Urothelium cell line (cell line): ENCODE measurements at places on chromosomes 7 and 10.
A peak's percentile ranks its signal among the peaks of the same experiment; 100 is the strongest.

DNA sequence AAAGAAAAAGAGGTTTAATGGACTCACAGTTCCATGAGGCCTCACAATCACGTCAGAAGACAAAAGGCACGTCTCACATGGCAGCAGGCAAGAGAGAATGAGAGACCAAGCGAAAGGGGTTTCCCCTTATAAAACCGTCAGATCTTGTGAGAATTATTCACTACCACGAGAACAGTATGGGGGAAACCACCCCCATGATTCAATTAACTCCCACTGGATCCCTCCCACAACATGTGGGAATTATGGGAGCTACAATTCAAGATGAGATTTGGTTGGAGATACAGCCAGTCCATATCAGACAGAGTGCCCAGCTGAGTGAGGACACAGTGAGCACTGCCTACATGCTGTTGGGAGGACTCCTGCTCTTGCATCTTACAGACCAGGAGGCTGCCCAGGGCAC is 148.4 kb downstream of the TEX36 start:
- no peak for DNase-seq

DNA sequence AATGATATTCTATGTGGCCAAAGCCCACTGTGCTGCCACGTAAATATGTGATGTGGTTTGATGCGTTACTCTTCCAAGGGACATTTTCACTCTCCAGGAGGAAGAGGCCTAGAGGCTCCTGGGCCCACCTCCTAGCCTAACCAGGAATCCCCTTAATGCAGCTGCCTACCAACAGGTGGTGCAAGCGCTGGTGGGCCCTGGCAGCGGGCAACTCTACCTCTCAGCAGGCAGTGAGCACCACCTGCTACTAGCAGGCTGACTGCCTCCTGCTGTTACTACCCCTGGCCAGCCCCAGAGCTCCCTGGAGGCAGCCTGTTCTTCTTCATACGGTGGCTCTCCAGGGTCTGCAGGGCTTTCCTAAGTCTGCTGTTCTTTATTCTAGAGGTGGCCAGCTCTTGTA is 62.8 kb downstream of the CDH23 start:
- no peak for DNase-seq

GRCh38 chr10:17219024-17219423 is 9.0 kb upstream of the VIM start:
- DNase-seq = no peak

DNA sequence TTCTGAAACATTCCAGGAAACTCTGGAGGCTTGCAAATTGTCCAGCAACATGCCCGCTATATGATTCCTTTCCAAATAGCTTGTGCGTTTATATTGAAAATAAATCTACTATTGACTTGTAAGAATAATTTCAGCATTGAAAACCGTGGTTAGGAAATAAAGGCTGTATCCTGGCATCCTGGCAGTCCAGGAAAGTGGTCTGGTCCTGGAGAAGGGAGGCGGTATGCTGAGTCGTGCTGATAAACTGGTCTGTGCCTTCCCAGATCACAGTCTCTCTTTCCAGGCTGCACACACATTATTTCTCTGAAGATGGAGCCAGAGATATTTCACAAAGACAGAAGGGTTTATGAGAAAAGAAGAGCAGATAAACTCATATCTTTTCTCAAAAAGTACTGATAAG is 350.1 kb upstream of the COBL start:
- no peak for DNase-seq

DNA sequence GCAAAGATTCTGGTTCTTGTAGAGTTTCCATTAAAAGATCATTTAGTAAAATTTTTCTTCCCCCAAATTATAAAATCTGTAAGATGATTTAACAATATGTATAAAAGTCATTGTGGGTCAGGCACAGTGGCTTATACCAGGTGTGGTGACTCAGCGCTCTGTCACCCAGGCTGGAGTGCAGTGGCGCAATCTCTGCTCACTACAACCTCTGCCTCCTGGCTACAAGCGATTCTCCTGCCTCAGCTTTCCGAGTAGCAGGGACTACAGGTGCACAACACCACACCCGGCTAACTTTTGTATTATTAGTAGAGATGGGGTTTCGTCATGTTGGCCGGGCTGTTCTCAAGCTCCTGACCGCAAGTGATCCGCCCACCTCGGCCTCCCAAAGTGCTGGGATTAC is 68.0 kb downstream of the SEPTIN14 start:
- DNase-seq = no peak

DNA sequence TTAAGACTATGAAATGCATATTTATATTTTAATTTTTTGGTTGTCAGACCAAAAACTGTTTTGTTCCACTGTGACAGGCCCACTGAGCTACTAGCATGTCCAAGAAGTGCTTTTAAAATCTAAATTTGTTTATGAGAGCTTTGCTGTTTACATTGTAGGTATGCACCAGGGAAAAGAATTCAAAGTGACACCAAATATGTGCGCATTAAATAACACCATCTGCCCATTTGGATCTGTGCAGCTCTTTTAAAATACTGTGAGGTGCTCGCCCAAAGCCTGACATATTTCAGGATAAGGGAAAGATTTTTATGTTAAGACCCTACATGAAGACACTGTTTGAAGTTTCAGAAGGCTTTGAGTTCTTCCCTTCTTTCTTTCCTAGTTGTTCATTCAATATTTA is 162.9 kb downstream of the ST7 start:
- no peak for DNase-seq

DNA sequence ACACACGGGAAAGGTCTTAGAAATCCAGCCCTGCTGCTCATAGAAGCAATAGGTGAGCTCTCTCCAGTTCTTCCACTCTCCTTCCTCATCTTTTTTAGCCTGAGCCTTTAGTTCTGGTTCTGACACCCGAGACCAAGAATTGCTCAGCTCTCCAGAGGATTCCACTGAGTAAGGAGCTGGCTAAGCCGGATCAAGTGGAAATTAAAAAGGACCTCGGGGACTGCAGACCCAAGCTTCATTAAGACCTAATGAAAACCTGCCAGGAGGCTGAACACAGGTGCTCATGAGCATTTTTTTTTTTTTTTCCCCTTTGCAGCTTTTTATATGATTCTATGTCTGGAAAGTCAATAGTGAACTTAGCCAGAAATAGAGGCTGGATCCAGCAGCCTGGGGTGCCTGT is 1176.0 kb upstream of the AUTS2 start:
- no peak for DNase-seq

DNA sequence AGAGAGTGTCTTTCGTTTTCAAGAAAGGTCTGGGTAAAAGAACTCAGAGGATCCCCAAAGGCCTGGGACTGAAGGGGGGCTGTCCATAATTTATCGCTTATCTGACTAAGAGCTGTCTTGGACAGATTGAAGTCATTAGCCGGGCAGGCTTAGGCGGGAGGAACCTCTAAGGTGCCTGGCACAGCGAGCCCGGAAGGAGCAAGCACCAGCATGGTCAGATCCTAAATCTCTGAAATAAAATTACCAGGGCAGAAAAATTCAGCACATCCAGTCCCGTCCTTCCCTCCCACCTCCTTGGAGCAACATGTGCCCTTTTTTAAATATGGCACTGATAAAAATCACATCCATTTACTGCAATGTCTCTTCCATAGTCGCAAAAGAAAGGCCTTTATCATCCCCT is 86.8 kb downstream of the FAM204A start:
- no peak for DNase-seq

DNA sequence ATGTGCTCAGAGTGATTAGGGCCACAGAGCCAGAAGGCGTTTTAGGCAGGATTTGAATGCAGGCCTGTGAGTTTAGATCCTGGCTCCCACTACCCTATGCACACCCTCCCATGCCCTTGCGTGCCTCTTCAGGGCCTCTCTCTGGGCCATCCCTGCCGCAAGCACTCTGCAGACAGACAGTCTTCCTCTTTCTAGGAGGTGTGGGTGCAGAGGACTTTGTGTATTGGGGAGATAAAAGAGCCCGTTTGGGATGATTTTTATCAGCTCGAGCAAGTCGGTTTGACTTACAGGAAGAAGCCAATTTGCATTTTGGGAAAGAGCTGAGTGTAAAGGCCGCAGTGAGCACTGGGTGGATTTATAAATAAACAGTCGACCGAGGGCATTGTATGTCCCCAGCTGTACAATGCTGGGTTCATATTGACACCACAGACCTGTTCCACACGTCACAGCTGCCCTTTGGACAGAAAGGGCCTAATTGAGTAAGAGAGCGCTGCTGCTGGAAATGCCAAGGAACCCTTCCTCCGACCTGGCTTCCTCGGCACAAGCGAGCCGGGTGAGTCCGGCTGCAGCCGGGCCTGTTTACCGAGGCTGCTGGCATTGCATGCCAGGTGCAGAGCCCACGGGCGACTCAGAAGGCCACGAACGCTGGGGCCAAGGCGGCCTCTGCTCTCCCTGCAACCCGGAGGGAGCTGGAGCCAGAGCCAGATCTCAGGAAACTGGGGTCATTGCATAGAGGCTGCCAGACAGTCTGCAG is 25.1 kb downstream of the ZMIZ1 start:
- no peak for DNase-seq

- no peak for DNase-seq
These were observed 191.6 kb downstream of the TEX36 start for GRCh38 chr10:125491381-125491780.

- no peak for DNase-seq
These were observed 3.1 kb downstream of the SOSTDC1 start for GRCh38 chr7:16462431-16462889.

GRCh38 chr7:126979722-126980121 is 273.0 kb downstream of the GRM8 start:
- no peak for DNase-seq

DNA sequence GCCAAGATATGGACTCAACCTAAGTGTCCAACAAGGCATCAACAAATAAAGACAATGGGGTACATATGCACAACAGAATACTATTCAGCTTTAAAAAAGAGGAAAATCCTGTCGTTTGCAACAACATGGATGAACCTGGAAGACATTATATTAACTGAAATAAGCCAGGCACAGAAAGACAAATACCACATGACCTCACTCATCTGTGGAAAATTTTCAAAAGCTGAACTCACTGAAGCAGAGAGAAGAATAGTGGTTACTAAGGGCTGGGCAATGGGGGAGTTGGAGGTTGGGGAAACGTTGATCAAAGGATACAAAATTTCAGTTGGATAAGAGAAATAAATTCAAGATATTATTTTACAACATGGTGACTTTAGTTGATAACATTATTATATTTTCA is 221.4 kb upstream of the PITRM1 start:
- DNase-seq = no peak

- DNase-seq = no peak
These were observed 271.4 kb downstream of the POLR1F start for GRCh38 chr7:19437446-19437845.

- DNase-seq = no peak
These were observed 274.1 kb upstream of the COBL start for GRCh38 chr7:51590746-51591145.

DNA sequence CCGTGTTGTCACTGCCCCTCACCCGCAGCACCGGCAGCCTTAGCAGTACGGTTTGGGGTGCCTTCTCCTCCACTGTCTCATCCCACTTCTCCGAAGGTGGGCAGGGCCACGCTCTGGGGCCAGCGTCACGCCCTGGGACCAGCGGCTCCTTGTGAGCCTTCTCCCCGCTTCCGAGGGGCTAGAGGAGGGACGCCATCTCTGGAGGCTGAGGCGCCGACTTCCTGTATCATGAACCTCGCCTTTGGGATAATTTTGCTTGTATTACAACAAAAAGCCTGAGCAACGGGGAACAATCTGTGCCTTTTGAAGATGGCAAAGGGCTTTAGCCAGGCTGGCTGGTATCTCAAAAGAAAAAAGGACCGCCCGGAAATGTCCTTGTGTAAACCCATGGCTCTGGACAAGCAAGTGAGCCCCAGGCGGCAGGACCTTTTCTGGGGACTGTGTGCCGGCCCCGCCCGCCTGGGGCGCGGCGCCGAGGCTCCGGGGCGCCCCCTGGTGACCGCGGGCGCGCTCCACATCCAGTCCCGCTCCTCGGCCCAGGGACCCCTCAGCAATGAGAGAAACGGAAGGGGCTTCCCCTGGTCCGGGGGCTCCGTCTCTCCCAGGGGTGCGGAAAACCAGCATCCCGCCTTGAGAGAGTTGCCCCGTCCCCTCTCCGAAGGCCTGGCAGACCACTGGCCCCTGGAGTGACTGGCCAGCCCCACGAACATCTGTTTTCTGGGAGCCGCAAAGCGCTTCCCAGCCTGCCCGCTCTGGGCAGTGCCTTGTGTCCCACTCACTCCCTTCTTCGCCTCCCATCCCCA is 3.8 kb downstream of the DEPP1 start:
- DNase-seq = peak; percentile 90

GRCh38 chr7:142853739-142854371 is 1.0 kb upstream of the EPHB6 start:
- peak; percentile 73 for DNase-seq

DNA sequence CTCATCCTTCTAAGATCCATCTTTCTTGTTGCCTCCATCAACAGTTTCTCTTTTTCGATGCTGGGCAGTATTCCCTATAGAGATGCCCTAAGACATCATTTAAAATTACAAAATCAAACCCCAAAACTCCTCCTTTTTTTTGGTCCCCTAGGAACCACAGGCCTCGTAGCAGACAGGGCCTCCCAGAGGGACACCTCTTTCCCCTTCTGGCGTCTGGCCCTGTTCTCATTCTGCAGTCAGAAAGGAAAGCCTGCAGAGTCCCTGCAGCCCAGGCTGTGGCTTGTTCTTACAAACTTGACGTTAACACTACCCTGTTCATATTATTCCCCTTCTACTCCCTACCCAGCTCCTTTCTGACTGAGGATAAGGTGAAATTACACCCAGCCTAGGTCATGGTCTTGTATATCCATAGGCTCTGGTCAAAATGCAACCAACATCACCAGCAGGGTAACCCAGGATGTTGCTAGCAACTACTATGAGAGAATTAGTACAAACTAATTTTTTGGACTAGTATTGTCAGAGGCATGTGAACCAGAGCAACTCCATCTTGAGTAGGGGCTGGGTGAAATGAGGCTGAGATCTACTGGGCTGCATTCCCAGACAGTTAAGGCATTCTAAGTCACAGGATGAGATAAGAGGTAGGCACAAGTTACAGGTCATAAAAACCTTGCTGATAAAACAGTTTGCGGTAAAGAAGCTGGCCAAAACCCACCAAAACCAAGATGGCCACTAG is 3.5 kb upstream of the EPHA1 start:
- DNase-seq = no peak

GRCh38 chr10:115903207-115903606 is 369.8 kb downstream of the GFRA1 start:
- no peak for DNase-seq

DNA sequence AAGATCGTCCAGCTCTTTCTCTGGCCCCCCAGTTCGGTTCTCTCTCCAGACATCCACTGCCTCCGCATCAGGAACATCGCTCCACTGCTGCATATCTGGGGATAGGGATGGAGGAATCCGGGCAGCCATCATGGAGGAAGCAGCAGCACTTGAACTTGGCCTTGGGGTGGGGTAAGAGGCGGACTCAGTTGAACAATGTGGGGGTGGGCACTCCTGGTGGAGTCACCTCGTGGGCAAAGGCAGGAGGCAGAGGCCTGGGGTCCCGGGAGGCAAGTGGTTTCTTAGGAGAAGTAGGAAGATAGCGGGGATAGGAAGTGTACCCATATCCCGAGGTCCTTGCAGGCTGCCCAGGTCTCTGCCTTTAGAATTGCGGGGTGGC is 98.3 kb downstream of the CHST15 start:
- peak; percentile 47 for DNase-seq

DNA sequence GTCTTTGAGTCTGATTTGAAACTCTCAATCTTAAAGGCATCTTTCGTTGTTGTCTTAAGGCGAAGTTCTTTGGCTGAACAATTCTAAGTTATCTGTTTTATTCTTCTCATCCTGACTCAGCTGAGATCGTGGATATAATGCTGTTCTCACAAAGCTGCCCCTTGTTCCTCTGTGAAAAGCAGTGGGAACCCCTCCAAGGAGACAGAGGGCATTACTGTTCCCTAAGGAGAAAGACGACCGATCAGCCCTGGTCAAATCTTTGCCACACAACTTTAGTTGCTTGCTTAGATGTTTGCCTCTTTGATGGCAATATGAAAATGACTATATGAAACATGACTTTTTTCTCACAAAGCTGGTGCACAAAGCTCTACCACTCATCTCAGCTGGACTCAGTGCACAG is 1016.7 kb downstream of the REEP3 start:
- DNase-seq = no peak
